NAMALWA (cell line): ENCODE measurements at places on chromosomes 5 and 9.

DNA sequence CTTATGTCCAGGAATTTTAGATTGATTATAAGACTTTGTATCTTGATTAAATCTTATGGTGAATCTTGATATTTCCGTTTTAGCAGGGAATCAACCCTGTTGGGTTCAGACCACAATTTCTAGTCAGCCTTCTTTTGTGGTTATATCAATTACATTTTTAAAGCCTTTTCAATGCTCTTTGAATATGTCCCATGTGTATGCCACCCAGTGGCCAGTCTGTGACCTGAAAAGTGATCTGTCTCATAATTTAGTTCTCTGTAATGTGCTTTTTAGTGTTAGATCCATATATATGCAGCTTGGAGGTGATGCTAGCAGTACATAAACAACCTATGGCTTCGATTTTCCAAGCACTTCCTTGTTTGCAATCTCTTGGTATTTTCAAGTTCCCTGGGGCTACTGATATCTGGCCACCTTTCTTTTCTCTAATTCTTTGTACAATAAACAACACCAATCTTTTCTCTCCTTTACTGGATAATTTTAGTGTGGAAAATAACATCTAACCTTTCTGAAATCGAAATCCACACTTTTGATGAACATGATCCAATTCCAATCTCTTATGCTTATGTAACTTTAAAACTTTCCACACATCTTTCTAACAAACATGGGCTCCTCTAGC lies 28.8 kb downstream of the PDE8B start:
- DNase-seq = peak; percentile 57

- no peak for DNase-seq
These were observed 88.9 kb downstream of the SLF1 start for GRCh38 chr5:94707359-94707758.

DNA sequence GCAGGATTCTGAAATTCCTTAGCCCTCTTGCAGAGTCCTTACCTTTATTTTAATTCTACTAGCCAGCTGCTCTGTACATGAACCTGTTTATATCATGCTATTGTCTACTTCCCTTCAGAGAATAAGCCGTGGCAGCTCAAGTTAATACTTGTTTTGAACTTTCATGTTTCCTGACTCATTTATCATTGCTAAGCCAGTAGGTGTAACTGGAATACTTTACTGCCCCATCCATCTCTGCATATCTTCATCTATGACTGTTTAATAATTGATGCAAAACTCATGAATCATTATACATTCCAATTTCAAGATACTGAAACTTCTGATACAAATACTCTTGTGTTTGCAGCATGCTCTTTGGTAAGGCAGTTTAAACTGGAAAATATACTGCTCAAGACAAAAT lies 174.7 kb downstream of the PPP2R2B start:
- DNase-seq = no peak

- no peak for DNase-seq
These were observed 100.0 kb upstream of the IL6ST start for GRCh38 chr5:56094579-56095361.

DNA sequence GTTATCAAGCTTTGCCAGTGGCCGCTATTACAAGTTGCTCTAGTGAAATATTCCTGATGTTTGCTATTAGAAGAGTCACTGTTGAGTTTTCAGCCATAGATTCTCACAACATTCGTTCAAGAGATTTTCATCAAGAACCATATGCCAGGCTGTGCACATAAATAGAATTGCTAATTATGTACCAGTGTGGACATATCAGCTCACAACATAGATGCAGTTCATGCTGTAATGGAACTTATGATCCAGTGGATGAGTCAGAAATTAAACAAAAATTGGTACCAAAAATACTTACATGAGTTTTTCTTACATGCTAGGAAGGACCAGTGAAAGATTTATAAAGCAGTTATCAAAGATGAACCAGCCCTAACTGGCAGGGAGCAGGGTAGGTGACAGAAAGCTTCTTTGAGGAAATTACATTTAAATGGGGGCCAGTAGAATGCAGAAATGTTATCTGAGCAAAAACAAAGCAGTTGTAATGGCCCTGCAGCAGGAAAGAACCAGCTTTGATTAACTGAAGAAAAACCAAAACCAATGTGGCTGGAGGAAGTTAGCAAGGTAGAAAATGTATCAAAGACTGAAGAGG lies 404.2 kb downstream of the DNAH5 start:
- DNase-seq = no peak

DNA sequence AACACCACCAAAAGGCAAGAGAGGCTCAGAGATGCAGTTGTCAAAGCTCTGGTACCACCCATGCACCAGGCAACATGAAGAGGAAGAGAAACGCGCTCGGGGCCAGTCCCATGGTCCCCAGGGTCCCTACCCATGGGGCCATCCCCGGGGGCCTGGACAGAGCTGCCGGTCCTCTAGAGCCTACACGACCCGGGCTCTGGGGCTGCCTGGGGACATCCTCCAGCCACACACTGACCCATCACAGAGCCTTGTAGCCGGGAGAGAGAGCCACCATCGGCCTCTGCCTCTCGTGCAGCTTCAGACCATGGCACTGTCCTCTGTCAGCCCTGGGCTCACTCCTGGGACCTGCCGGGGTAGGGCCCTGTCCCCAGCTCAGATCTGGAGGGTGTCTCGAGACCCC lies 23.7 kb downstream of the VAV2 start:
- no peak for DNase-seq

DNA sequence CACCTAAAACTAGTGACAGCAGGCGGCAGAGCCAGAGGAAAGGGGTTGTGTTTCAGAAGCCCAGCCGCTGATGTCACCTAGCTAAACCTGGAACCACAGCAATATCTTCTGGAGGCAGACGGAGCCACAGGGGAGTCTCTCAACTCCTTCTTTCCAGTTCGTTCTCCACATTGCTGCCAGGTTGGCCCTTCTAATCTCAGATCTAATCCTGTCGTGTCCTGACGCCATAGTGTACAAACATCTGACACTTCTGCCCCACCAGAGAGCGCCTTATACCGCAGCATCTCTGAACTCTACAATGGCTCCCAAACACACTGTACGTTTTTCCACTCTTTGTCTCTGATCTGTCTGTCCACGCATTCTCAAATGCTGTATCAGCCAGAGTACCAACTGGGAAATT lies 240.0 kb downstream of the SMARCA2 start:
- no peak for DNase-seq

DNA sequence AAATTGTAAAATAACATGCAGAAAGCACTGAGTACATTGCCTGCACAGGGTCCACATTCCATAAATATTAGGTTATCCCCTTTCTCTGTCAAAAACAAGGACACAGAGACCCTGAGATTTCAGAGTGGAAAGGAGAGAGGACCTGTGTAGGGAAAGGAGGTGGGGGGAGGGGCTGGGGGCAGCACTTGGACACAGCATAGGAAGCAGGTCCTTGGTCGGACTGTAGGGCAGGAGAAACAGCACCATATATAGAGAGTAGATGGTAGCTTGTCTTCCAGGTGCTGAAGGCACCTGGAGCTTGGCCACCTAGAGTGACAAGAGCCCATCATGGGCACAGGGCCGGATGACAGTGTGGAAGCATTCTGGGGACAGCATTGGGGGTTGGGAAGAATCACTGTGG lies 2.4 kb downstream of the TPM2 start:
- DNase-seq = no peak

- DNase-seq = no peak
These were observed 411.5 kb downstream of the PLK2 start for GRCh38 chr5:58048185-58048925.

GRCh38 chr5:95731571-95732554 lies 727 bp downstream of the RHOBTB3 start:
- peak; percentile 21 for DNase-seq

- no peak for DNase-seq
These were observed 141.7 kb downstream of the SV2C start for GRCh38 chr5:76224898-76225297.
